ENCODE measurements at places on chromosomes 4 and X.

DNA sequence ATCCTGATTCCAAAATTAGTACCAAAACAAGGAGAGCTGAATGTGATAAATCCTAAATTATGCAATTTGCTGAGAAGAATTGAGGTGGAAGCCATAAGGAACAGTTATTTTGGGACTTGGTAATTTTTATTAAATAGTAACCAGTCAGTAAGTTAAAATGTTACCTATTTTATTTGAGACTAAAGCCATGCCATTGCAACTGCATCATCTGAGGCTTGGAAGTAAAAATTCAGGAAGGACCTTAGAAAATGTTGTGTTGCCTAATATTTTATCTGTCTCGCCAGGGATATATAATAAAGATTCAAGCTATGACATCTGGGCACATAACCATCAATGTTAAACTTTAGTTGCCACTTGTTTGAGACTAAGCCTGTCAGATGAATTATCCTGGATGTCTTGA, 341.3 kb upstream of the MAGEB16 start:
- no peak for DNase-seq

DNA sequence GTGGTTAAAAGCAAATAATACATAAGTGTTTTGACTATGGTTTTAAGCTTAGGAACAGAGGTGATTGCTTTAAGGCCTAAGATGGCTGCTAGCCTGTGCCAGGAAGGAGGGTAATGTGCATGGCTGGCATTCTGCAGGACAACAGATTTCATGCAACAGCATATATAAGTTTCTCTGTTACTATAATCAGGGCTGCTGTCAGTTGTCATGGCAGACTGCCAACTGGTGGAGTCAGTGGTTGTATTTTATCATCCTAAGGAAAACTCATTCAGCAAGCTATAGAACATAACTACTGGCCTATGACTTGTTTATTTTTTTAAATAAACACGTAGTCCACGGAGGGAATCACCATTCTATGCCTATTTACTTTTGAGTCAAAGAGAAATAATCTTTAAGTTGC, 77.7 kb upstream of the DCAF8L1 start:
- no peak for DNase-seq

- DNase-seq, result no peak
Observed at GRCh38 chr4:8296491-8296890, 26.9 kb downstream of the HTRA3 start.

- DNase-seq, result no peak
Observed at GRCh38 chr4:173488656-173489055, 41.4 kb downstream of the HAND2 start.

- no peak for DNase-seq
Observed at GRCh38 chrX:75337525-75337924, 63.6 kb downstream of the UPRT start.

DNA sequence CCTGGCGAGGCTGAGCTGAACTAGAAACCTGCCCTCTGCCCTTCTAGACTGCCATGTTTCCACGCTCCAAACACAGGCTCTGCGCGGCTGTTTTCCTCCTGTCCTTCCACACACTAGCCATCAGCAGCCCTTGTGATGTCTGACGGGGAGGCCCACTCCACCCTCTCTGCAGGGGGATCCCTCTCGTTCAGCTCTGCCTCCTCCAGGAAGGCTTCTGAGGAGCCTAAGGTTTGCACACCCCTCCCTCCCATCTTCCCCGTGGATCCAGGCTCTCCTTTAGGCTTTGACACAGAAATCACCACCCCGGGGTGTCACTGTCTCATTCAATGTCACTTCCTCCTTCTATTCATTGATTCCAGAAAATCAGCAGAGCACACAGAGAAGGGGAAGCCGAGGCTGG, 38.6 kb upstream of the CRMP1 start:
- no peak for DNase-seq

DNA sequence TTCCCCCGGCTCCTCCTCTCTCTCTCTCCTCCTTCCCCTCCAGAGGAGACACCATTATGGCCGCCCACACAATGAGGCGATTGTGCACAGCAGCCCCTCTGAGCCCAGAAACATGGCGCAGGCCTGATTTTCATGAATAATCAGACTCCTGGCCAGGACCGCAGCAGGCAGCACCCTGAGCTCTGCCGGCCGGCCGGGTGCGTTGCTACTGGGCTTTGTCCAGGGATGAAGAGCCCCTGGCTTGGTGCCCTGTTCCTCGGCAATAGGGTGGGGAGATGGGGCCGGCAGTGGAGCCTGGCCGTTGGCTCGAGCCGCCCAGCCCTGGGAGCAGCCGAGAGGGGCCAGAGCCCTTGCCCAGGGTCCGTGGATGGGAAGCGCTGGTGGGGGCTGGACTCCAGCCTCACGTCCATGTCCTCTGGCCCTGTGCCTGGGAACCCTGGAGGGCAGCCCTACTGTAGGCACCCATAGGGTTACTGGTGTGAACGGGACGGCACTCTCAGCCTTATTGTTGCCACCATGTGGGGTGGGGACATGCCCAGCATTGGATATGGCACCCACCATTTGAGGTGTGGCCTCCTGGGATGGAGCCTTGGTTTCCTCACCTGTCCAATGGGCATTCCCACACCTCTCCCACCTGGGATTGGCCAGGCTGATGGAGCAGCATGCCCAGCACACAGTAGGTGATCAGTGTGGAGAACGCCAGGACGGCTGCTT, 103.0 kb downstream of the SORCS2 start:
- DNase-seq, result peak; percentile 67

DNA sequence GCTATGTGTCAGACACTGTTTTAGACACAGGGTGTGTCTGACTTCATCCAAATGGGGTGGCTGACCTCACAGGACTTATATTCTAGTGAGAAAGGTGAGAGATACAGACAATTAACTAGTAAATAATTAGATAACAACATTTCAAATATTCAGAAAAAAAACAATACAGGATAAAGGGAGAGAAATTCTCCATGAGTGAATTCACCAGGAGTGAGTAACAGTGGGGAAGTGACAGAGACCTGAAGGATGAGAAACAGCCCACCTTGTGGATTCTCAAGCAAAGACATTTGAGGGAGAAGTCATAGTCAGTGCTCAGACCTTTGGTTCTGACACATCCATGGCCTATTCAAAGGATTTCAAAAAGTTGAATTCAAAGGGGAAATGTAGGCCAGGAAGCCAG, 627.9 kb downstream of the IQCM start:
- no peak for DNase-seq

DNA sequence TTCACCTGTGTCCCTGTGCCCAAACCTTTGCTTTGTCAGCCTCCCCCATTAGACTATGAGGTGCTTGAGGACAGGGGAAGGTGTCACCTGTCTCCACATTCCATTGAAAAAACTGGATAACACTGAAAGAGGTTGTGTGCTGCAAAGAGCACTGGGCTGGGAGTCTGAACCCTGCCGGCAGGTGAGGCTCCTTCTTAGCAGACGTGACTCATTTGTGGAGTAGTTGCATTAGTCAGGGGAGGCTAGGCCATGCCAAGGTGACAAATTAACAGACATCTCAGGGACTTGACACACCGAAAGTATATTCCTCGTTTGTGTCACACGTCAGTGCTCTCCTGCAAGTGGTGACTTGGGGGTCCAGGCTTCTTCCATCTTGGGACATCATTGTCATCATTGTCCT, 95.9 kb upstream of the STX18 start:
- no peak for DNase-seq

- DNase-seq, result no peak
Observed at GRCh38 chrX:129577473-129577872, 37.4 kb downstream of the OCRL start.

- no peak for DNase-seq
Observed at GRCh38 chr4:139711461-139711860, 45.8 kb downstream of the MGST2 start.

- DNase-seq, result no peak
Observed at GRCh38 chrX:16002185-16002584, 121.2 kb upstream of the GRPR start.

DNA sequence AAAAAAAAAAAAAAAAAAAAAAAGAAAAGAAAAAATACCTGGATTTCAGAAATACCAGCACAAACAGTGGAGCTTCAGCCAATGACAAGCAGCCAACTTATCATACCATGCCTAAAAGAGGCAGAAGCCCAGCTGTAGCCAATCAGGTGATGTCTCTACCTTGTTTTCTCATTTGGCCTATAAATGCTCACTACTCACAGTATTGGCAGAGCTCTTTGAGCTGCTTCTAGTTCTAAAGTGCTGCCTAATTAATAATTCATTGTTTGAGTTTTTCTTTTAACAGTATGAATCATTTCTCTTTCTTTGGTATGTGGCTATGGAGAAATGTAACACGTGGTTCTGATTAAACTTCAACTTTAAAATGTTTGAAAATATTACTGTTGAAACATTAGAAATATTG, 188.8 kb upstream of the TECRL start:
- no peak for DNase-seq

DNA sequence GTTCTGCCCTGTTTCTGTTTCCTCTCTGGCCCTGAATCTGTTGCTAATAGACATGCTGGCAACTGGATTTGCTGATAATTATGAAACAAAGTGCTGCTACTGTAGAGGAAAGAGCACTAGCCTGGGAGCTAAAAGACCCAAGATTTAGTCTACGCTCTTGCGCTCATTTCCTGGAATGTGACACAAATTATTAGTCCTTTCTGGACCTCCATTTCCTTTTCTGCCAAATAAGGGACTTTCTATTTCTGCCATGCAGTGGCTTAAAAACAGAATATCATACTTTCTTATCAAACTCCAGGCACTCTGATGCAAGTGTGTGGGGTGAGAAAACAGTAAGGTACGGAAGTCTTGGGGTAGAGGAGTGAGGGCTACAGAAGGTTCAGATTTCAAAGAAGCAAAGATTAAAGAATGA, 48.3 kb upstream of the GPR174 start:
- DNase-seq, result no peak

DNA sequence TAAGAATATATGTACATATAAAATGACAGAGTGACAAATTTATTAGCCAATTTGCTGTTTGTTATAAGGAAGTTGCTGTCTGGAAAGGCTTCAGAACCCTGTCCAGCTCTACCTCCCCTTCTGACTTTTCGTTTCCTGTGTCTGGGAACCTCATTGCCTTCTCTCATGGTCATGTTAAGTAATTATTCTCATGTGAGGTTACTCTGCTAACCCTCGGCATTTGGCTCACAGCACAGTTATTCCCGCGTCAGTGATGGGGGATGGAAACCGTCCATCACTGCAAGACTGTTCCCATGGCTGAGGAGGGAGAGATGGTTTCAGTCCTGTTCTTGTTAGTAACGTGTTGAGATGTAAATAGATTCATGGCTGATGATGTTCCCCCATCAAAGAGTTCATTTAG, 11.9 kb downstream of the EDNRA start:
- DNase-seq, result no peak

DNA sequence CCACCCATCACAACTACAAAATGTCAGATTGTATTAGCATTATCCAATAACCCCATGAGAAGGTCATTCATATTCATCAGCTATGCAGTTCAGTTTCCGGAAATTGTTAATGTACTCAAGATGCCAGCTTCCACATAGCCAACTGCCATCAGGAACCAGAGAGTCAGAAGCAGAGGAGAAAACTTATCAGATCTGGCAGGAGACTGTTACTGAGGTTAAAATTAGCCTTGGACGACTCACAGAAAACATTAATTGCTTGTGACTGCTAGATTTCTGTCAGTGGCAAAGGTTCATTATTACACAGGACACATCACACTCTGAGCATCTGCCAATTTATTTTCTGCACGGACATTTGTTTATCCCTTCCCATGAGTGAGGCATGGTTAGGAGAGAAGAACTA, 352.8 kb downstream of the DHRSX start:
- DNase-seq, result no peak

- DNase-seq, result no peak
Observed at GRCh38 chr4:110616238-110617074, 6.4 kb downstream of the PITX2 start.

DNA sequence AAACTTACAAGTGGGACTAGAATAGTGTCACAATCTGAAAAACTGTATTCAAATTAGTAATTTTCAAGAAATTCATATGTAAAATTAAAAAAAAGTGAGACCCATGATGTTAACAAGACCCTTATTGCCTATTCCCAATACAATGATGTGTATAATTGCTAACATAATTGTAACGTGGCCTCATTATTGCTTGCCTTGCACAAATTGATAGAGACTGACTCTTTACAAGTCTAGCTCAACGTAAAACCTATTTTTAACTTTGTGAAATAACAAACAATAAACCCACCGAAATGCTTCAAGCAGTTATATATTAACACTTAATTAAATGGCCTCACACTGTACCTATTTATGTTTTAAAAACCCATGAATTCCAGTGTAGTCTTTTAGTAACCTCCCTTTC, 312.5 kb downstream of the DACH2 start:
- no peak for DNase-seq

DNA sequence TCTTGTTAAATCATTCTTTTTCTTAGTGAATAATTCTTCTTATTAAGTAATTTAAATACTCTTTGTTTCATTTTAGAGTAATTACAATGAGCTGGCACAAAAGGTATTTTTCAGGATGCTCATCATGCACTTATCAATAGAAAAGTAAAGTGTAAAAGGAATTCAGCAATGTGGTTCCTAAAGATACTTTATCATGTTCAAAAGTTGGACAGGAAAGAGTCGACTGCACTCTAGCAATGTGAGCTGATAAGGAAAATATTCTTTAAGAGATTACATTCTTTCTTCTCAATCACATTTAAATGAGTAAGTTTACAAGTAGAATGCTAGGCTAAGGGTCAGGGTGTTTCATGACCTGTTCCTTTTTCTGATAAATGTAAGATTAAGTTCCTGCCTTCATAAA, 609.5 kb upstream of the FAM241A start:
- no peak for DNase-seq

DNA sequence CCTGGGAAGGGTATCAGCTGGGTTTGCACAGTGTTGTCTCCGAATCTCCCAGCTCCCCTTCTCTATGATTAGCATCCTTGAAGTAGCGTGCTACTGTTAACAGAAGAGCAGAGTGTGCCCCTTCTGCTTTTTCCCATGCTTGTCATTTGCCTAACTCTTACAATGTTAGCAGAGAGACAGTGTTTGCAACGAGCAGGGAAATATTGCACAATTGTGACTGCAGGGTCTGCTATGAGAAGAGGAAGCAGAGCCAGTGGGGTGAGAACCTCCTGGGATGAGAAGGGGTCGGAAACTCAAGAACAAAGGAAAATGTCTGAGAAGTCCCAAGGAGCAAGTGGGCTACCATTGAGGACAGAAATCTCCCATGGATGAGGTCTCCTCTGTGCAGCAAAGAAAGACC, 7.8 kb upstream of the CHRNA9 start:
- no peak for DNase-seq

- no peak for DNase-seq
Observed at GRCh38 chr4:123597586-123597985, 201.0 kb downstream of the SPRY1 start.

- DNase-seq, result no peak
Observed at GRCh38 chr4:4631150-4631549, 89.3 kb upstream of the STX18 start.

- DNase-seq, result no peak
Observed at GRCh38 chr4:40086421-40086820, 29.8 kb downstream of the N4BP2 start.

GRCh38 chr4:57905965-57906364, 795.8 kb upstream of the IGFBP7 start:
- no peak for DNase-seq
